ENCODE measurements at places on chromosomes 1 and 21.

DNA sequence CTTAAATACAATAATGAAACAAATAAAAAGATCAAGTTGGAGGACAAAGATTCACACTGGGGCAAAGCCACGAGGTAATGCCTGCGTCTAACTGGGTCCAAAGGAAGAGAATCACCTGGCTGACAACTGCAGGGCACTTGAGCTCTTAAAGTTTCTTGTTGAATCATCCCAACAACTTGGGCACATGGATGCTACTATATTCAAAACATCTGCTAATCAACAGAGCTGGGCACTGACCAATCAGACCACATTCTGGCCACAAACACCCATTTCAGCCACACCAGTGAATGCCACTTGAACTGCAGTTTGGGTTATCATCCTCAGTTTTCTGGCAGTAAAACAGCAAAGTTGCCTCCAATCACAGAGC is 51.0 kb downstream of the ABCA4 start:
- DNase-seq = no peak

DNA sequence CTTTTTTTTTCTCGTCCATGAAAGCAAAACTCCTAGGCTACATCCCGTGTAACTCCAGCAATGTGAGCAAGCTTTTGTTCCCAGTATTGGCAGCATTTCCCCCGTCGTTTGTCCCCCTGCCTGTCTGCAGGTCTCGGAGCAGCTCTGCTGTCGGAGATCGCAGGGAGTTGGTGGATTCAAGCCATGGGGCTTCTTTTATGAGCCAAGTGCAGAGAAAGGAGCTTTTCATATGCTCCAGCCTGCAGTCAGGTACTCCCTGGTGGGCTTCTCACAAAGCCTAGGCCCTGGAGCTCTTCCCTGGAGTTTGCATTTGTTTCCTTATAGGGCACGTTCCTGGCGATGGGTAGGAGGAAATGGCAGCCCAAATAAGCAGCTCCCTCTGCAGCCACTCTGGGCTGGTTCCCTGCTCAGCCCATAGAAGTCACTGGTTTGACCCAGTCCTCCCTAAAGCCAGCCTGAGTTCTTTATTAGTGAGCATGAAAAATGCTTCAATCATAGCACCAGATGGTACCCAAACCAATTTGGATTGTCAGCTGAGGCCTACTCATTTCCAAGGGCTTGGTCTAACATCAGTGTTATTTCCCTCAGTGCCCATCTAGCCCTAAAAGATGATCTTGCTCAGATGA is 78.3 kb downstream of the NUF2 start:
- no peak for DNase-seq

GRCh38 chr1:161297415-161297814 is 12.4 kb downstream of the MPZ start:
- no peak for DNase-seq

GRCh38 chr21:41018431-41018830 is 149.5 kb upstream of the BACE2 start:
- DNase-seq = no peak

- DNase-seq = no peak
Observed at GRCh38 chr21:45012662-45013259, 61.6 kb upstream of the ADARB1 start.

- DNase-seq = no peak
Observed at GRCh38 chr1:165117482-165117881, 239.0 kb downstream of the LMX1A start.

DNA sequence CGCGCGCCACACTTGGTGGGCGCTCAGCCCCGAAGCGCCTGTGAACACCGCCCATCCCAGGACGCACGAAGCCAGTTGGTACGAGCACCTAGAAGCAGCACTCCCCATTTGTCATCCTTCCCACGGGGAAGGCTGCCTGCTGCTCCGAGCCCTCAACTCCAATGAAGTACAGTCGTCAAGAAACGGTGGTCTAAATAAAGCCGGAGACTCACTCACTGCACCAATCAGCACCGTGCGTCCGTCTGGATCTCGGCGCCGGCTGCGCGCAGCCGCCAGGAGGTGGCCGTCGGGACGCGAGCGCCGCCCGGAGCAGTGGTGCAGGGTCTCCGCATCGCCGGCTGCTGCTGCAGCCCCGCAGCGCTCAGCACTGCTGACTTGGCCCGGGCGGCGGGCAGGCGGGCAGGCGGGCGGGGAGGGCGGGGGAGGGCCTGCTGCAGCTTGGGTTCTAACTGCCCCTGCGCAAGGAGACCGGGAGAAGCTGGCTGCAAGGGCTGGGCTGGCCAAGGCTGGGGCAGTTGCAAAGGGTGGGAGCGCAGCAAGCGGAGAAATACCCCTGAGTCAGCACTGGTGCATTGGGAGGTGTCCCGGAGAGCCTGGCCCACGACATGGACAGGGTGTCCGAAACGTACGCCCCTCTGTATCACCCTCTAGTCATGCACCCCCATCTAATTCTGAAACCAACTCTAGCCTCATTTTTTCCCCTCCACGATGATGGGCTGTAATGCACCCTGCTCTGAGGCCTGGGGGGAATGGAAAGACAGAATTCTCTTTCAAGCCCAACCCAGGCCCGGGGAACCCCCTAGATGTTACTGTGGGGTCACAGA is 35.8 kb upstream of the H6PD start:
- DNase-seq = no peak

- DNase-seq = no peak
Observed at GRCh38 chr21:38095220-38095619, 161.6 kb upstream of the KCNJ15 start.

DNA sequence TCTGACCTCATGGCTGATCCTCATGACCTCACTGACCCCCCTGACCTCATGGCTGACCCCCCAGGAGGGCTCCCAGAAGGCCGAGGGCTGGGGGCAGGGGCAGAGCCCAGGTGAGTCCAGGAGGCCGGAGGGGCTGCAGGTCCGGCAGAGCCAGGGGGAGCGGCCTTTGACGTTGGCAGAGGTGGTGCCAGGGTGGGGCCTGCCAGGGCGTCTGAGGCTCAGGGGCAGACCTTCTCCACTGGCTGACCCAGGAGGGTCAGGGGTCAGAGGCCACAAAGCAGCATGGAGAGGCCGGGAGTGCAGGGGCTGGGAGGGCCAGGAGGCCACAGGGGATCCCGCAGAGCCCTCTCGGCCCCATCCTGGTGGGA is 28.1 kb upstream of the TTLL10 start:
- no peak for DNase-seq

- DNase-seq = no peak
Observed at GRCh38 chr1:93988634-93989350, 79.6 kb upstream of the GCLM start.

GRCh38 chr1:40432644-40433390 is 17.5 kb upstream of the ZFP69B start:
- no peak for DNase-seq

- no peak for DNase-seq
Observed at GRCh38 chr1:226980122-226980560, 40.0 kb downstream of the COQ8A start.

- no peak for DNase-seq
Observed at GRCh38 chr1:172452536-172453152, 8.8 kb upstream of the PIGC start.

DNA sequence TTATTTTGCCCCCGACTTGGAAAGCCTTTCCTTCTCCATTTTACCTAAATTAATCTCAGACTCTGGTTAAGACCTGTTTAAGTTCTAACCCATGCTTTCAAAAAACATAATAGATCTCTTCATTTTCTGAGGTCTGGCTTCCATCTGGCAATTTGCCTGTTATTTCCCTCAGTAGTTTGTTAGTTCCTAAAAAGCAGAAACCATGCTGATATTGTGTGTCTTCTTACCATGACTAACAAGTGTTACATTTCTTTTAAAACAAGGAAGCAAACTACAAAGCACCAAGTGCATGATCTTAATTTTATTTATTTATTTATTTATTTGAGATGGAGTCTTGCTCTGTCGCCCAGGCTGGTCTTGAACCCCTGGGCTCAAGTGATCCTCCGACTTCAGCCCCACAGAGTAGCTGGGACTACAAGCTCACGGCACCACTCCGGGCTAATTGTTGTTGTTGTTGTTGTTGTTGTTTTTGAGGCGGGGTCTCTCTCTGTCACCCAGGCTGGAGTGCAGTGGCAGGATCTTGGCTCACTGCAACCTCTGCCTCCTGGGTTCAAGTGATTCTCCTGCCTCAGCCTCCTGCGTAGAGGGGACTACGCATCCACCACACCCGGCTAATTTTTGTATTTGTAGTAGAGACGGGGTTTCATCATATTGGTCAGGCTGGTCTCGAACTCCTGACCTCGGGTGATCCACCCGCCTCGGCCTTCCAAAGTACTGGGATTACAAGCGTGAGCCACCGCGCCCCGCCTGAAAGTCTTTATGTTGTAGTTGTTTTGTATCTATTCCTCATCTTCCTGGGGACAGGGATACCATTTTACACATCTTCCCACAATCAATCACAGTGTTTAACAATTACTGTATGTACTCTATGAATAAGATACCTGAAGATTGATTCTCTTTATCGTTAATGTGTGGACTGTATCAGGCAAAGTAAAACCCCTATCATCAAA is 1.3 kb upstream of the PATJ start:
- no peak for DNase-seq

GRCh38 chr21:39029900-39030884 is 153.1 kb downstream of the PSMG1 start:
- no peak for DNase-seq

- peak; percentile 37 for DNase-seq
Observed at GRCh38 chr21:25638660-25639550, at the start of gene JAM2. JAM2 (plus strand) TSS chr21:25639258; CDS start chr21:25639822, 564 bp downstream.

- DNase-seq = no peak
Observed at GRCh38 chr1:28915031-28915895, 894 bp downstream of the EPB41 start.

DNA sequence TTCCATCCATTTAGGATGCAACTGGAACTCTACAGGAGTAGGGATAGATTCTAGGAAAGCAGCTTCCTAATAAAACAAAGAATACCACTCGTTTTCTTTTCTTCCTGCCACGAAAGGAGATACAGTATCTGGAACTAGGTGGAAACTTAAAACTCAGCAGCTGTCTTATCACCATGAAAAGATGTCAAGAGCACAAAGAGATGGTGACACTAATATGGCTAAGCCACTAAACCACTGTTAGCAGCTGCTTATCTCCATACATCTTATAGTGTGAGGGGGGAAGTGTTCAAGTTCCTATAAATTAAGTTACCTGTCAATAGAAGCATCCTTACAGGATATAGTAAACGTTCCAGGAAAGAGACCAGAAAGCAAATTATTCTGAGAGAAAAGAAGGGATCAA is 162.5 kb downstream of the TYW3 start:
- DNase-seq = no peak

DNA sequence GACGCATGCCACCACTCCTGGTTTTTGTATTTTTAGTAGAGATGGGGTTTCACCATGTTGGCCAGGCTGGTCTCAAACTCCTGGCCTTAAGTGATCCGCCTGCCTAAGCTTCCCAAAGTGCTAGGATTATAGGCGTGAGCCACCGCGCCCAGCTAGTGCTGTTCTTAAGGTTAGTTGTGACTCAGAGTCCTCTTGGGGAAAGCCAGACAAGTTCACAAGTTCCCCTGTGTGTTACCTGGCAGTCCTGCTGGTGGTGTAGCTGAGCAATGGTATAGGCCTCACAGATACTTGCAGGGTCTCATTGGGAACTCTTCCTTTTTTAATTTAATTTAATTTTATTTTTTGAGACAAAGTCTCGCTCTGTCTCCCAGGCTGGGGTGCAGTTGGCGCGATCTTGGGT is 10.6 kb downstream of the CFAP126 start:
- no peak for DNase-seq
